ENCODE measurements at places on chromosomes 7 and 10. TPM values are rescaled to one million over a fixed set of nuclear protein-coding genes. Genes with fewer than 3 reads are reported as not detected.

GRCh38 chr10:115969591-115969990 is 303.4 kb downstream of the GFRA1 start:
- H3K36me3 ChIP-seq: no peaks in the 10 kb centered on the region
- no peaks in the 10 kb centered on the region for H3K27me3 ChIP-seq
- H3K27ac ChIP-seq: no peak overlapping the region
- no peak overlapping the region for H3K4me3 ChIP-seq
- no peaks in the 10 kb centered on the region for H3K4me1 ChIP-seq
- DNase-seq: no peak

- peaks cover 19% of the 10 kb centered on the region for H3K4me1 ChIP-seq
- H3K36me3 ChIP-seq: peaks cover 49% of the 10 kb centered on the region
- H3K27ac ChIP-seq: peak overlapping the region; percentile 5
- no peak overlapping the region for H3K4me3 ChIP-seq
- DNase-seq: no peak
Measured at GRCh38 chr10:15099886-15100285, 2.7 kb downstream of the RPP38 start.

DNA sequence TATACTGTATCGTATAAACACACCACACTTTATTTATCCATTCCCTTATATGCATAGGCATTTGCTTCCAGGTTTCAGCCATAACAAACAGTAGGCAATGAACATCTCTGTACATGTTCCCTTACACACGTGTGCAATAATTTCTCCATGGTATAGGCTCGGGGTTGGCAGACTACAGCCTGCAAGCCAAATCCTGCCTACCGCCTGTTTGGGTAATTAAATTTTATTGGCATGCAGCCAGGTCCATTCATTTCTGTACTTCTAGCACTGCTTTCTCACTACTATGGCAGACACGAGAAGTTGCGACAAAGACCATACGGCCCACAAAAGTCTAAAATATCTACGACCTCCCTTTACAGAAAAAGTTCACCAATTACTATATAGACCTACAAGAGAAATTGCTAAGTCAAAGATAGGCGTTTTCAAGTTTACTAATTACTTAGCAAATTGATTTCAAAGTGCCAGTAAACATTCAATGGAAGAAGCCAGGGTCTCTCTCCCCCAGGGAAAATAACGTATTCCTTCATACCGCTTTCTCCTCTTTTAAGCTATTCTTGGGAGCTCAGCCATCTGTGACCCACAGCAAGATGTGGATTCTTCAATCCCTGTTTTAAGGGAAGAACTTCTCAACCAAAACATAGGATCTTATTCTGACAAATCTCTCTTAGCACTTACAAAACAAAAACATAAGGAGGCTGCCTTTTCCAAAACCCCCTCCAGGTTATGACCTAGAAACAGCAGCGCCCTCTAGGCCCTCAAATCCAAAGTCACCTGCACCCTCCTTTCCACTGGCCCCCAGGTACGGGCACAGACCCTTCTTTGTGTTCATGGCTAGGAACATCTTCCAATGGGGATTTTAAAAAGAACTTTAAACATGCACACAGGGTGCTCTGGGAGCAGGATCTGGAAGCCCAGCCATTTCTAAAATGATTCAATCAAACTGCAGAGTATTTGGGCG is 100.5 kb downstream of the FGFR2 start:
- no peak for DNase-seq
- no peaks in the 10 kb centered on the region for H3K4me1 ChIP-seq
- H3K27ac ChIP-seq: no peak overlapping the region
- no peaks in the 10 kb centered on the region for H3K36me3 ChIP-seq

GRCh38 chr10:58784361-58784760 is 271.7 kb downstream of the BICC1 start:
- H3K27me3 ChIP-seq: no peaks in the 10 kb centered on the region
- H3K27ac ChIP-seq: no peak overlapping the region
- no peaks in the 10 kb centered on the region for H3K36me3 ChIP-seq
- DNase-seq: no peak
- no peak overlapping the region for H3K4me3 ChIP-seq

GRCh38 chr10:96152437-96152836 is 22.3 kb downstream of the ZNF518A start:
- no peak for DNase-seq
- no peak overlapping the region for H3K27ac ChIP-seq
- H3K4me3 ChIP-seq: no peak overlapping the region
- peaks cover 69% of the 10 kb centered on the region for H3K36me3 ChIP-seq
- no peaks in the 10 kb centered on the region for H3K27me3 ChIP-seq
- H3K4me1 ChIP-seq: no peaks in the 10 kb centered on the region

- H3K4me1 ChIP-seq: no peaks in the 10 kb centered on the region
- no peaks in the 10 kb centered on the region for H3K36me3 ChIP-seq
- no peak overlapping the region for H3K27ac ChIP-seq
- H3K4me3 ChIP-seq: no peak overlapping the region
- no peak for DNase-seq
- H3K27me3 ChIP-seq: no peaks in the 10 kb centered on the region
Measured at GRCh38 chr7:41912426-41912825, 209.5 kb upstream of the INHBA start.

GRCh38 chr10:32388258-32389027 is 41.5 kb upstream of the EPC1 start:
- H3K4me3 ChIP-seq: no peak overlapping the region
- H3K4me1 ChIP-seq: peaks cover 9% of the 10 kb centered on the region

GRCh38 chr7:14807507-14807906 is 95.0 kb downstream of the DGKB start:
- H3K27me3 ChIP-seq: no peaks in the 10 kb centered on the region
- H3K36me3 ChIP-seq: no peaks in the 10 kb centered on the region
- H3K4me1 ChIP-seq: no peaks in the 10 kb centered on the region
- H3K27ac ChIP-seq: no peak overlapping the region
- H3K4me3 ChIP-seq: no peak overlapping the region

Gene ATP6V0A4
- polyA plus RNA-seq: not detected

Gene MYO1G
- polyA plus RNA-seq: 135 TPM

Gene CTTNBP2
- polyA plus RNA-seq: not detected

Gene COL1A2
- polyA plus RNA-seq: not detected
